ENCODE measurements at places on chromosomes 16 and 17.

- no peak for DNase-seq
Measured at GRCh38 chr16:49596648-49597291, 223.2 kb downstream of the C16orf78 start.

- no peak for DNase-seq
Measured at GRCh38 chr17:49969795-49970389, 902 bp downstream of the DLX4 start.

- DNase-seq, result no peak
Measured at GRCh38 chr17:20266806-20267458, 200.4 kb downstream of the LGALS9B start.

DNA sequence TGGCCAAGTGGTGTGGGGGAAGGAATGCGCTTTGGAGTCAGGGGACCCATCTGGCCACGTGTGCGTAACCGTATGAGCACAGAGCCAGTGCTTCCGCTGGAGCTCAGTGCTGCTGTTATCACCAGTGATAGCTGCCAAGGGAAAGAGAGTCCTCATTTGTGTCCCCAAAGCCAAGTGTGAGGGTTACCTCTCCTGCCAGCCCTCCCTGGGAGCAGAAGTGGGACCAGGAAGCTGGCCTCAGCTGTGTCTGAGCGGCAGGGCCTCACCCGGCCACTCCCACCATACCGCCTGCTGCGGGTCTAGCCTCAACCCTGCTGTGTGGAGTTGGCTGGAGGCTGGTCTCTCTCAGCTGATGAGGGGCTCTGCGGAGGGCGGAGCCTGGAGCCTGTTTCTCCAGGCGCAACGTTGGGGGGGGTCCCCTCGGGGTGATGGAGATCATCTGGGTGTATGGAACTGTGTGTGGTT is 44.5 kb downstream of the MEAK7 start:
- DNase-seq, result peak; percentile 11

DNA sequence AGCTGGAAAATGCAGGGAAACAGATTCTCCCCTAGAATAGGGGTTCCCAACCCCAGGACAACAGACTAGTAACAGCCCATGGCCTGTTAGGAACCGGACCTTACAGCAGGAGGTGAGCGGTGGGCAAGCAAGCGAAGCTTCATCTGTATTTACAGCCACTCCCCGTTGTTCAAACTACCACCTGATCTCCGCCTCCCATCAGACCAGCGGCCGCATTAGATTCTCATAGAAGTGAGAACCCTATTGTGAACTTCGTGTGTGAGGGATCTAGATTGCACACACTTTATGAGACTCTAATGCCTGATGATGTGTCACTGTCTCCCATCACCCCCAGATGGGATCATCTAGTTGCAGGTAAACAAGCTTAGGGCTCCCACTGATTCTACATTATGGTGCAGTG is 3.5 kb downstream of the CD300LB start:
- DNase-seq, result no peak

GRCh38 chr16:55773859-55774549 is 58.9 kb downstream of the CES1 start:
- DNase-seq, result no peak

DNA sequence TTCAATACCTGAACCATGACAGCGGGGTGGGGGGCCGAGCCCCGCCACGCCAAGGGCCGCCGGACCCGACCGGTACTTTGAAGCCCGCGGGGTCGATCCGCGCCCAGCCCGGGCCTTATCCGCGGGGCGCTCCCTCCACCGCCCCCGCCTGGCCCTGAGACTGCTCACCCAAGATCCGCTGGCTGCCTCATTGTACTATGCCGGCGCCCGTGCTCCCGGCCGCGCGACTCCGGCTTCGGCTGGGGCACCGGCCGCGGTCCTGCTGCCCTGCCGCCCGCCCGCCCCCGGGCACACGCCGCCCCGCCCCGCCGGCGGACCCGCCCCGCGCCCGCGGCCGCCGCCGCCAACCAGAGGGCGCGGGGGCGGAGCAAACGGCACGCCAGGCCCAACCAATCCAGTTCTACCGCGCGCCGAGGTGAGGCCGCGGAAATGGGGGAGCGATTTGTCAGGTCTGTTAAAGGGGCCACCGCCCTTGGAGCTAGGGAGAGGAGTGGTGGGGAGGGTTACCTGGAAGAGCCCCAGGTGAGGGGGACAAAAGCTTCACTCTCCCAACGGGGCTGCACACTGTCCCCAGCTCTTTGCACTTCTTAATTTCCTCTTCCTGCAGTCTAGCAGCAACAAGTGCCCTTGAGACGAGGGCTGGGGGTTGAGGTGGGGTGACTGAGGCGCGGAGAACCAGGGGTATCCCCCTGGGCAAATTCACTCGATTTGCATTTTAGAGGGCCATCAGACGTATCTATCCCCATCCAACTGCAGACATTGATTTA is at the start of gene TEX2:
TSS of gene TEX2 (minus strand) at position 261 of the 767 bp plus-strand sequence. CDS start 49,043 bp downstream, outside the sequence.
- peak; percentile 90 for DNase-seq

GRCh38 chr17:64073771-64074703 is 53.6 kb upstream of the ICAM2 start:
- no peak for DNase-seq

DNA sequence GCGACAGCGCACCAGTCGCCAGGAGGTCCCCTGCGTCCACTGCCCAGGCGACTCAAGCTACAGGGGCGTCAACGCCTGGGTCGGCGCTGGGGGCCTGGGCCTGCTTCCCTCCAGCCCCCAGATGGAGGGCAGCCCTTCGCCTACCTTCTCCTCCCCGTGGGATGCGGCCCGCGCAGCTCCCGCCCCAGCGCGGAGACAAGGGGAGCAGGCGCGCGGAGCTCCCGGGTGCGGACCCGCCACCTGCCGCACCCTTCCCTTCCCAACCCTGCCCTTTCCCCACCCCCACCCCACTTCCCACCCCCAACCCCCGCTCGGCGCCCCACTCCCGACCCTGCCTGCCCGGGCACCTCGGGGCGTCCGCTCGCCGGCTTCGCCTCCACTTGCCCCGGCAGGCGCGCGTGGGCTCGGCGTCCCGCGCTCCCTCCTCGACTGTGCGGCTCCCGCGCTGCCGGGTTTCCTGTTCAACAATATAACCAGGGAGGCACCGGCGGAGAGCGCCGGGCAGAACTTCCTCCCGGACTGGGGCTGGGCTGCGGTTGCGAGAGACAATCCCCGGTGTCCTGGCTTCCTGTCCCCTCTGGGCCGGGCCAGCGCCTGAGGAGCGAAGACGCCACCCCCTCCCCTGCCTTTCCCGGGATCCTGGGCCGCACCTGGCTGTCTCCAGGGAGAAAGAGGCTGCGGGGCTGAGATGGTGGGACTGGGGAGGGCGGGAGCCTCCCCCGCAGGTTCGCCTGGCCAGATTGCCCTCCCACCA is at the start of gene ARHGAP27:
TSS of gene ARHGAP27 (minus strand) at position 466 of the 754 bp plus-strand sequence. CDS start 2,591 bp downstream, outside the sequence.
- no peak for DNase-seq

- DNase-seq, result no peak
Measured at GRCh38 chr16:3328643-3329042, 23.3 kb downstream of the ZNF75A start.
